GM20000 (cell line): ENCODE measurements at places on chromosomes 16 and 17.

GRCh38 chr16:50313596-50314478 lies 47.5 kb downstream of the ADCY7 start:
- no peak for DNase-seq

DNA sequence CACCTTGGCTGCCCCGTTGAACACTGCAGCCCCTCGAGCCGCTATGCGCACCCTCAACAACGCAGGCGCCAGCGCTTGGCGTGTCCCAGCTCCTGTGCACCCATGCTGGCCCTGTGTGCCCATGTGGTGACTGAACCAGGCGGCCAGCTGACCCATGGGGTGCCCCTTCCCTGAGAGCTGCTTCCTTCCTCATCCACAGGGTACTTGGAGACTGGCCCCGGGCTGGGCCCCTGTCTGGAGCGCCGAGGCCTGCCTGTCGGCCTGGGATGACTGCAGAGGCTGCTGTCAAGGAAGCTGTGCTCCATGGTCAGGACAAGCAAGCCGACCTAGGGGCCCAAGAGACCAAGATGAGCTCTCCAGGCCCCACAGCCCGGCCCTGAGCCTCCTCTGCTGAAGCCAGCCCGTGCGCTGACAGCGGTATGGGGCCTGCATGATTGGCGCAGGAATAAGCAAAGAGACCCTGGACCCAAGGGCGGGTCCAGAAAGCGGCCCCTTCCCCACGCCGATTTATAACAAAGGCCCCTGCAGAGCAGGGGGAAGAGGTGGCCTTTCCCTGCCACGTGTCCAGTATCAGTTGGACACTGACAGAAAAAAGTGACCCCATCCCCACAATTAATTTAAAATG lies 21.6 kb upstream of the BAHCC1 start:
- DNase-seq = no peak

DNA sequence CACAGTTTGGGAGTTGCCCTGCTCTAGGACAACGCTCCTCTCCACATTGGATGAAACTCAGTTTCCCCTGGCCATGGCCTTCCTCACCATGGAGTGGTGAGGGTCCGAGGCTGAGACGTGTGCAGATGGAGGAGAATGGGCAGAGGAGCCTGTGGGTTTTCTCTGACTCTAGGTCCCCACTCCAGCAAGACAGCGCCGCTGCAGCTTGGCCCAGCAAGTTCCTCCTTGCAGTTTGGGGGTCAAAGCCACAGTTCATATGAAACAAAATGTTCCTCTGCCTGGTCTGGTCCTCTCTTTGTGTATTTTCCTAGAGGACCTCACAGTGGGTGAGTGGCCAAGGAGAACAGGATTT lies 2.3 kb downstream of the C16orf54 start:
- no peak for DNase-seq

- DNase-seq = no peak
Observed at GRCh38 chr16:22360963-22361659, 13.3 kb downstream of the CDR2 start.

- no peak for DNase-seq
Observed at GRCh38 chr17:65931246-65932149, 260.4 kb downstream of the CEP112 start.

DNA sequence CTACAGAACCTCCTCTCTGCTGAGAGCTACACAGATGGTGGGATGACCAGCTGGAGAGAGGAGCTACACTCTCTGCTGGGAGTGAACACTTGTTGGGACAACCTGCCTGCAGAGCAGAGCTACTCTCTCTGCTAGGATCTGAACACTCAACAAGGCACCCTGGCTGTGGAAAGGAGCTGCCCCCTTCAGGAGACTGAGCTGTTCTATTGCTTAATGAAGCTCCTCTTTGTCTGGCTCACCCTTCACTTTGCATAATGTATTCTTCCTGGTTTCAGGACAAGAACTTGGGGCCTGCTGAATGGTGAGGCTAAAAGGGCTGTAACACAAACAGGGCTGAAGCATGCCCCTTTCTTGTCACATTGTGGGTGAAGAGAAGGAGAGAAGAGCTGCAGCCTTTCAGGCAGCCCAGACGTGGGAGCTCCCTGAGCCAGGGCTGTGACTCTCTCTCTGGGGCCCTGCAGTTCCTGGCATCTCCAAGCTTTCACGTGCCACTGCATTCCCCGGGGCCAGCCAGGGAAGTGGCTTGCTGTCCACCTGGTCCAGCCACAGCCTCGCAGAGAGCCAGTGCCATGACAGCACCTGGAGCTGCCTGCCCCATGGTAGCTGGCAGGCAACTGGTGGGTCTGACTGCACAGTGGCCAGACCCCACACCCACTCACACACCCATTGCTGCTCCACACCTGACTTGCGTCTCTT lies 272.8 kb upstream of the KCNJ16 start:
- no peak for DNase-seq

DNA sequence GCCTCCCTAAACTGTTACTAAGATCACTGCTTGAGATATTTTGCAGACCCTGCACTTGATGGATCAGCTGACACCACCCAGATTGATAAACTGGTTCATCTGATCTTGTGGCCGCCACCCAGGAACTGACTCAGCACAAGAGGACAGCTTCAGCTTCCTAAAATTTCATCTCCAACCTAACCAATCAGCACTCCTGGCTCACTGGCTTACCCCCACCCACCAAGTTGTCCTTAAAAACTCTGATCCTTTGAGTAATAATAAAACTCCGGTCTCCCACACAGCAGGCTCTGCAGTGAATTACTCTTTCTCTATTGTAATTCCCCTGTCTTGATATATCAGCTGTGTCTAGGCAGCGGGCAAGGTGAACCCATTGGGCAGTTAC lies 174.8 kb downstream of the UTP18 start:
- DNase-seq = no peak

DNA sequence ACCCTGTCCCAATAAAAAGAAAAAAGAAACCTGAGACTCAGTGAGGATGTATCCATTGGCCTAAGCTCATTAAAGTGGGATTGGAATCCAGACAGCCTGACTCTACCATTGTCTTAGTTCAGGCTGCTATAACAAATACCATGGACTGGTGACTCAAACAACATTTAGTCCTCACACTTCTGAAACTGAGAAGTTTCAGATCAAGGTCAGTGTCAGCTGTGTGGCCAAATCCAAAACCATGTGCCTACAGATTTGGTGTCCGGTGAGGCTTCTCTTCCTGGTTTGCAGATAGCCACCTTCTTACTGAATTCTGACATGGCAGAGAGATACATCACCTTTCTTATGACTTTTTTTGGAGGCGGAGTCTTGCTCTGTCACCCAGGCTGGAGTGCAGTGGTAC lies 53.3 kb upstream of the KDM8 start:
- no peak for DNase-seq
